ENCODE measurements at places on chromosomes 3 and 15.

DNA sequence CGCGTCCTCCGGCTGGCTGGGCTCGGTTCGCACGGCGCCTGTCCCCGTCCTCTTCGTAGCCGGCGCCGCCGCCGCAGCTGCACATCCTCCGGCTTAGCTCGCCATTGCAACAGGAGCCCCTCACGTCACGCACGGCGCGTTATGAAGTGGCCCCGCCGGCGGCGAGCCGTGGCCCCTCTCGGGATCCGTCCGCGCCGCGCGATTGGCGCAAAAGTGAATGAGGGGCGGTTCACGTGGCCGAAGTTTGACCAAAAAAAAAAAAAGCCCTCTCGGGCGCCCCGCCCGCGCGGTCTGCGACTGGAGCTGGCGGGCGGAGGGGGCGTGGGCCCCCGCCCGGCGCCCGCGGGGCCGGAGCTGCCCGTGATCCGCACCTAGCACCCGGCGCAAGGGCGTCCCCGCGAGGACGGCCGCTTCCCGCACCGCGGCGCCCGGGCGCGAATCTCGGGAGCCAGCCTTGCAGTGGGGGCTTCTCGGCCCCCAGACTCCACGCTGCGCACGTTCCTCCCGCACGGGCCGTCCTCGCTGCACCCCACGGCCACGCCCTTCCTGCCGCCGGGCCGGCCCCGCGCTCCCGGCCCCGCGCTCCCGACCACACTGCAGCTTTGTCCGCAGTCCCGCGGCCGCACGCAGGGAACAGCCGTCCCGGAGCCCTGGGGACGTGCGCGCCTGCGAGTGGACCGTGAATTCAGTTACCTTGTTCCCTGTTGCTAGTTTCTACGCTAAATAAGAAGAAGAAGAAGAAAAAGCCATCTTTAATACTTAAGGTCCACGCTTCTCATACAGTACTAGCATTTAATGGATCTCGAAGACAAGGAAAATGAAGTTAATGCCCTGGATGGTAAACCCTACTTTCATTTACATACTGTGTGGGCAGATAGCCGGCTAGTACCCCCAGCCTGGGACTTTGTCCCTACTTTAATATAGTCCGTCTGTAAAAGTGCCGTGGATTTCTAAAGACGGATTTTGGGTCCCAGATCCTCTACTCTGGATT, at the start of gene CHSY1:
CHSY1 (minus strand) TSS at position 219 of the 991 bp plus-strand sequence. CDS start 592 bp downstream, outside the sequence.
- DNase-seq = peak; percentile 96

DNA sequence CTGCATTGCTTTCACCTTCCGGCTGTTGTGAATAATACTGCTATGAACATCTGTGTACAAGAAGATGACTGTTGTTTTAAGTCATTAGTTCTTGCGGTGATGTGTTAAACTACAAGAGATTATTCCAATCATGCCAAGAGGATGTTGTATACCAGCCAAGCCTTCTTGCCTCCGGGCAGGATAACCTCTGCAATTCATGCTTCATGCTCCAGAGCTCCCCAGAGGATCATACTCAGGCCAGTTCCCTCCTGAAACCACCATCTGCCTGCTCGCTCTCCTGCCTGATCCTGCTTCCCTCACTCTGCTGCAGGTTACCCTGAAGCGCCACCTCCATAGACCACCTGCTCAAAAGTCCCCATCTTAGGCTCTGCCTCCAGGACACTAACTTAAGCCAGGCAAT, 187.1 kb upstream of the PROK2 start:
- DNase-seq = no peak

DNA sequence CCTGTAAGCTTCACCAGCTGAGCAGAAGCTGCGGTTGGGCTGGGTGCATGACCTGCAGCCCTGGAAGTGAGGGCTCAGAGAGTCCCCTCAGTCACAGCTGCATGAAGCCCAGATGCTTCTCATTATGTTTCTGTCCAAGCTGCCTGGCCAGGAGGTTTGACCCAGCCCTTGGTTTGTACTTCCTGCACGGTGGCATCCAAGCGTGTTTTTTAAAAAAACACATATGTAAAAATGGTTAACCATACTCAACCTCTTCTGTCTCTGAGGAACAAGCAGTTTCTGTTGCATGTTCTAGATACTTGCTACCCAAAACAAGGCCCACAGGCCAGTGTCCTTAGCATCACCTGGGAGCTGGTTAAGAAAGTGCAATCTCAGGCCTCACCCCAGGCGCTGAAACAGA, 76.0 kb upstream of the ATP10A start:
- no peak for DNase-seq

GRCh38 chr15:59622289-59622688, 10.7 kb downstream of the GCNT3 start:
- DNase-seq = peak; percentile 67

Data from suppressor macrophage (primary cell).